ENCODE measurements at places on chromosomes 6 and 20.

DNA sequence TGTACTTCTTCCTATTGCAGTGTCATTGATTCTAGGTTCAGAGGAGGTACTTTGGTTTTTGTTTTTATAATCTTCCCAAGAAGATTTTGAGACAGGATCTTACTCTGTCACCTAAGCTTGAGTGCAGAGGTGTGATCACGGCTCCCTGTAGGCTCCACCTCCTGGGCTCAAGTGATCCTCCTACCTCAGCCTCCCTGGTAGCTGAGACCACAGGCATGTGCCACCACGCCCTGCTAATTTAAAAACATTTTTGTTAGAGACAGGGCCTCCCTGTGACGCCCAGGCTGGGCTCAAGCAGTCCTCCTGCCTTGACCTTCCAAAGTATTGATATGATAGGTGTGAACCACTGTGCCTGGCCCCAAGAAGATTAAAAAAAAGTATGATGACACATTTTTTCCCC is 3.4 kb upstream of the SLC17A5 start:
- DNase-seq = no peak

DNA sequence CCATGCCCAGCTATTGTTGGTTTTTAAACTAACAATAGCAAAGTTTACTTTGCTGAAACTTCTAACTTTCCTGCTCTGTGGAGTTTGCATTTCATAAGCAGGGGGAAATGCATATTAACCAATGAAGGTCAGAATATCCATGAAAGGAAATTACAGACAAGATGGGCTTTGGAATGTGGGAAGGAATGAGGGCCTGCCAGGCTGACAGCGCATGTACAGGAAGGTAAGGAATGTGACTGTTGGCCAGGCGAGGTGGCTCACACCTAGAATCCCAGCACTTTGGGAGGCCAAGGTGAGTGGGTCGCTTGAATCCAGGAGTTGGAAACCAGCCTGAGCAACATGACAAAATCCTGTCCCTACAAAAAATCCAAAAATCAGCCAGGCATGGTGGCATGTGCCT is 49.6 kb downstream of the CDK5RAP1 start:
- no peak for DNase-seq

- no peak for DNase-seq
Measured at GRCh38 chr6:68040312-68040778, 594.7 kb upstream of the ADGRB3 start.

DNA sequence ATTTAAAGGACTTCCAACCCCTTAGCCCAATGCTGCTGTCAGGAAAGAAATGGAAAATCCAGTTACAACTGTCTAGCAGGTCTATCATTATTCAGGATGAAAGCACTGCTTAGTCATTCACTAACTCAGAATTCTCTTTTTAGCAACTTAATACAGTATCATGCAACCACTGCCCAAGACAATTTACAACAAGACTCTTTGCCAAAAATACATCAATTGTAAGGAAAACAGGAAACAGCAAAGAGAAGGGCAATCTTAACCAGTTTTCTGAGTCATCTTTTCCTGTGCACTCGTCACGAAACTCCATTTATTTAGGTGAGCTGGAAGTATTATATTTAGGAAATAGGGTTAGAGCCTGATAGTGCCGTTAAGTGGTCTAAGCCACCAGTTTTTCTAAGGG is 1197.7 kb upstream of the CITED2 start:
- no peak for DNase-seq

- DNase-seq = no peak
Measured at GRCh38 chr20:17873410-17874270, 95.0 kb downstream of the SNX5 start.

GRCh38 chr6:71476872-71477271 is 188.3 kb downstream of the OGFRL1 start:
- DNase-seq = no peak

DNA sequence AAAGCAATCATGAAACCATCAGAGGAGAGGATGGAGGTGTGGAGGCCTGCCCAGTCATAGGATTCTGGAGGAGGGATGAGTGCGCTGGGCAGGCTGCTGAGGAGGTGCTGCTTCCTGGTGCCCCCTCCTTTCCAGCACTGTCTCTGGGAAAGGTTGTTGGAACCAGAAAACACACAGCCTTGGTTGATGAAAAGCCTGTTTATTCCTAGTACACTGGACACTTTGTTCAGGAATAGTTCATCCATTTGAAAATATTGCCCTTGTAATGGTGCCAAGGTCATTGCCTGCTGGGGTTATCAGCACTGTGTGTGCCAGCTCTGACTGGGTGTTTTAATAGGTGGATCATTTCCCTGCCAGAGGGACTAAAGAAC is 83.7 kb upstream of the ARMC2 start:
- no peak for DNase-seq

DNA sequence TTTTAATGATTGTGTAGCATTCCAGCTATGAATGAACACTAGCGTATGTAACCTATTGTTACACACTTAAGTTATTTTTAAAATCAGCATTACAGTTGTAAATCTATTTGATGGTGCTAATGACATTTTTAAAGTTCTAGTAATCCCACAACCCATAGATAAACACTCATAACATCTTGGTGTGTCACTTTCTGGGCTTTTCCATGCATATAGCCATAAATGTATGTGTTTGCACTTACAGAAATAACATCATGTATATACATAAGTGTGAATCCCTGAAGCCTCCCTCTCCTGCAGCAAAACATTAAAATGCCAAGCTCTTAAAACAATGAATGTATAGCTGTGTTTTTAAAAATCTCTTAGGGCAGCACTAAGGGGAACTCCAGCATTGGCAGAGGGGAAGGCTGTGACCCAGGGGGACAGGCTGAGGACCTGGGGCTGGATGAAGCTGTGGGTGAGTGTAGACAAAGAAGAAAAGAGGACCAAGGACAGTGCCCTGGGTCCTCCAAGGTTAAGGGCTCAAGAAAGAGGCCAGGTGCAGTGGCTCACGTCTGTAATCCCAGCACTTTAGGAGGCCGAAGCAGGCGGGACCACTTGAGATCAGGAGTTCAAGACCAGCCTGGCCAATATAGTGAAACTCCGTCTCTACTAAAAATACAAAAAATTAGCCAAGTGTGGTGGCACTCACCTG is 929 bp upstream of the CENPB start:
- no peak for DNase-seq

DNA sequence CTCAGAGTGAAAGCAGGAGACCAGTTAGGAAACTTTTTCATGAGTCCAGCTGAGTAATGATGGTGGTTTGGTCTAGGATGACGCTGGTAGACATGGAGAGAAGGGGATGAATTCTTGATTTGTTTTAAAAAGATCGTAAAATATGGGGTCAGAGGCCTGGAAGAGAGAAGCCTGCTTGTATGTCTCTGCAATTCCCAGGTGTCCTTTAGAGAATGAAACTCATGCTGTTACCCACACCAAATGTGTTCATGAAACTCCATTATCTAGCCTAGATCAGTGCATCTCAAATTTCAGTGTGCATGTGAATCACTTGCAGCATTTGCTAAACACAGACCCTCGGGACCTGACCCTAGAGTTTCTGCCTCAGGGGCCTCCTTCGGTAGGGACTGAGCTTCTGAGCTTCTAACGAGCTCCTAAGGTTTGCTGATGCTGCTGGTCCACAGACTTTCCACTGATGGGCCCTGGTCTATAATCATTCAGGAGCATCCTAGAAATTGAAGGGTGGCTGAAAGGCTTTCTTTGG is 302.0 kb upstream of the PLCB4 start:
- no peak for DNase-seq

- DNase-seq = no peak
Measured at GRCh38 chr20:41670631-41671030, 52.5 kb upstream of the CHD6 start.

DNA sequence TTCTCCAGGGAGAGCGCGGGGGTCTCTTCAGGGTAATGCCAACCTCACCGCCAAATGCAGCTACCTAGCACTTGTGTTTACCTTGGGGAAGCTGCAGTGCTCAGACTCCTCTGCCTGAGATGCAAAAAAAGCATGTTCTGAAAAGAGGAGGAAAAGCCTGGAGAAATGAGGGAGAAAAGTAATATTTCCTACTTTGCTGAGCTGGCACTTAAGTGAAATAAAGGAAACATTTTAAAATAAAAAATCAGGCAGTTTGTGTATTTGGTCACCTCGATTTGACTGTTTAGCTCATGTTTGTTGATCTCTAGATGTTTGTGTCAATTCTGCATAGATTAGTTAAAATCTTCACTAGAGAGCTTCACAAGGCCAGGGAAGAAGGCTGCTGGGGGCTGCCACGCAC is 487.2 kb downstream of the QKI start:
- no peak for DNase-seq

GRCh38 chr6:40794586-40794985 is 207.4 kb upstream of the LRFN2 start:
- DNase-seq = no peak

DNA sequence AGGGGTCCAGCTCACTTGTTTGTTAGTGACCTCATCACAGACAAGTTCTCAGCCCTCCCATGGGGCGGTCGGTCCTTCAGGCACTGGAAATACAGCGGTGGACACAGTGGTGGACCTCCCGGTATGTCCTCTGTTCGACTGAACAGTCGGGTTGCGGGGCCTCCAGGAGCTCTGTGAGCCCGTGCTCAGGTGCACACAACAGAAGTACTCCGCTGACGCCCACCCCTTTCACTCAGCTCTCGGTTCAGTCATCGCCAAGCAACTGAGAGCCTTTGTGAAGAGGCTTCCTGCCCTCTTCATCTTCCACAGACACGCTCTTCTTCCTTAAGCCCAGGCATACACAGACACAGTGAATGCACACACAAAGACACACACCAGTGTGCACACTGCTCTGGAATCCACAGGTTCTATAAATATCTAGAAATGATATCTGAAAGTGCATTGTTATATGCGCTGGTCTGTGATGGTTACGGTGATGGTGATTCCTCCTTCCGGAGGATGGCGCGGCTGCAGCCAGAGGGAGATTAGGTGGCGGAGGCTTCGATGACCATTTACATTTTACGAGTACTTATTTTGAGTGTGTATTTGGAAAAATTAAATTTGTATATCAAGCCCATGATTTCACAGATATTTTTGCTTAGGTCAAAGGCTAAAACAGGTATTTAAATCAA is 46.8 kb upstream of the BHLHE23 start:
- DNase-seq = no peak

- DNase-seq = no peak
Measured at GRCh38 chr6:161453558-161453957, 179.7 kb upstream of the AGPAT4 start.

- no peak for DNase-seq
Measured at GRCh38 chr6:40135491-40136072, 201.3 kb upstream of the MOCS1 start.

- no peak for DNase-seq
Measured at GRCh38 chr6:137784583-137784982, 82.5 kb upstream of the TNFAIP3 start.

DNA sequence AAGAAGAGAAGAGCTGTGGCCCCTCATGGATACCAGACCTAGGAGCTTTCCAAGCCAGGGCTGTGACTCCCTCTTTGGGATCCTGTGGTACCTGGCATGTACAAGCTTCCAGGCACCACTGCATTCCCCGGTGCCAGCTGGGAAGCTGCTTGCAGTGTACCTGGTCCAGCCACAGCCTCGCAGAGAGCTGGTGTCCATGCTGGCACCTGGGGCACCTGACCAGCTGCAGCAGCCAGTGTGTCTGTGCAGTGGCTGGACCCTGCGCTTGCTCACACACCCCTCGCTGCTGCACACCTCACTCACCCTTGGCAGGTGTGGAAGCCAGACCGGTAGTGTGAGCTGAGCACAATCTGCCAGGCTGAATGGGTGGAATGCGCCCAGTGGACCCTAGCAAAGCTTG is 190.9 kb upstream of the MAN1A1 start:
- DNase-seq = no peak

- DNase-seq = no peak
Measured at GRCh38 chr20:50510706-50511542, 741 bp downstream of the PTPN1 start.

DNA sequence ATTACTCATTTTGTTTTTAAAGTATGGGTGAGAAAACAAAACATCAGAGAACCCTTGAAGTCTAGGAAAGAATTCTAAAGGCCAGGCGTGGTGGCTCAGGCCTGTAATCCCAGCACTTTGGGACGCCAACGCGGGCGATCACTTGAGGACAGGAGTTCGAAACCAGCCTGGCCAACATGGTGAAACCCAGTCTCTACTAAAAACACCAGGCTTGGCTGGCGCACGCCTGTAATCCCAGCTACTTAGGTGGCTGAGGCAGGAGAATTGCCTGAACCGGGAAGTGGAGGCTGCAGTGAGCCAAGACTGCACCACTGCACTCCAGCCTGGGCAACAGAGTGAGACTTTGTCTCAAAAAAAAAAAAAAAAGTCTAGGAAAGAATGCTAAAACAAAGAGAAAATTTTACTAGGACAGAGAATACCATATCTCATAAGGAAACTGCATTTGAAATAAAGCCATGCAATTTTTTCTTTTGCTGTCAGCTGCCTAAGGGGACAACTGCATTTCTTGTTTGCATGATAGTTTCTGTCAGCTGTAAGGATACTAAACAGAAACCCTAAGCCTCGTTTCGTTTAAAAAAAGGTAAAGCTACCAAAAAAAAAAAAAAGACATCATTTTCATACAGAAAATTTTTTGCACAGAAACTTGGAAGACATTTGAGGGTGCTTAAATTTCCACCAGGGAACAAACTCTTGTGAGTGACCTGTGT is 32.1 kb downstream of the SMLR1 start:
- DNase-seq = no peak

GRCh38 chr6:88179692-88180091 is 13.5 kb upstream of the CNR1 start:
- DNase-seq = no peak

DNA sequence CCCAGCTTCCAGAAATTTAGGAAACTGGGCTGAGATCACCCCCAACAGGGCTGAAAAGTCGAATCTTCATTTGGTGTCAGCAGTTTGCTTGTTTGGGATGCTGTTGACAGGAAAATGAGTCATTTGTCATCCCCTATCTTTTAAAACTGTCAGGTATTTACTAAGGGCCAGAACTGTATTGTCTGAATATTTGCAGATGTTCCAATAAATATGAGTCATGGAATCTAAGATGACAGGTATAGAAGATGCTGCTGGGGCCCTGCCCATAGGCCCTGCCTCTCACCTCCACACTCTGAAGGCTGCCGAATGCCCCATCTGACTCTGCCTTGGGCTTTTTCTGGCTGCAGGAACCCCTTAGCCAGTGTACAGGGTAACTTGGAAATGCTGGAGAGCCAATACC is 3.9 kb downstream of the ETV7 start:
- DNase-seq = no peak

DNA sequence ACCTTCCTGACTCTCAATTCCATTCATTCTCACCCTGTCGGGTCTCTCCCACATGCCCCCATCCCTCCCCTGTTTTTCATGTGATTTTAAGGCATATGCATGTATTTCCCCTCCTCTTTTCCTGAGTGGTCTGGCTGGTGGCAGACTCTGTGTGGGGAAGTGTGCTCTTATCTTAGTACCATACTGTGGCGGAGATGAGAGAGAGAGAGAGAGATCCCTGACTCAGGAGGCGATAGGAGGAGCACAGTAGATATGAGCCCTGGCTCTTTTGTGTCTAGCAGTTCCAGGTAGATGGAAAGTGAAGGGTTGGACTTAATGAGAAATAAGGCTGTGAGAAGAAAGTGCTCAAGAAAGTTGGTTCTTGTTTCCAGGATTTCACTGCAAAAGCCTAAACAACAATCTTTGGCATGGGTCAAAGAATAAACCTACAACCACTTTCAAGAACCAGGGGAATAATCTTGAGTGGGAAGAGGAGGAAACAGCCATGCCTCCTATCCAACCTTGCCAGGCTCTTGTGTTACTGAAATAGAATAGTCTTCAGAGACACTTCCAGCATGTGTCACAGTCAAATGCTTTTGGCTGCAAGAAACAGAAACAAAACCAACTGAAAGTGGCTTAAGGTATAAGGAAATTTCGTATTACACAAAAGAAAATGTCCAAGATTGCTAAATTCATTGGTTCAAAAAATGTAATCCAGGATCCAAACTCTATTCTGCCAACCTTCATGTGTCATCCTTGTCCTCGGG is 123.8 kb upstream of the MYLIP start:
- DNase-seq = no peak
